ENCODE measurements at places on chromosomes 1 and 21.

GRCh38 chr1:198417039-198417438, 123.4 kb downstream of the ATP6V1G3 start:
- no peak for DNase-seq

DNA sequence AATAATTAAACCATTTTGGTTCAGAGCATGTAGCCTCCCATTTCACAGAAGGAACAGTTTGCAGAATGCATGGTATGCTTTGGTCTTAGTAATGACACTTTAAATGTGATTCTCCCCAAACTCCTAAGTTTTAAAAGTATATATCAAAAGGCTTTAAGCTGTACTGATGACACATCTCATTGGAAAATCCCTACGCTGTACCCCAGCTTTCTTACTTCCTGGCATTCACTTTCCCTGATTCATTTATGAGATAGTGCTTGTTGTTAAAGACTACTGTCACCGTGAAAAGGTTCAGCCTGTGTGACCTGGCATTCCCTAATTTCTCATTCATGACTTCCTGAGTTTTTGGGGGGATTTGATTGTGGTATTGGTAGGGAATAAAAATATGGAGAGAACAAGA, 53.4 kb downstream of the MPZL1 start:
- no peak for DNase-seq

DNA sequence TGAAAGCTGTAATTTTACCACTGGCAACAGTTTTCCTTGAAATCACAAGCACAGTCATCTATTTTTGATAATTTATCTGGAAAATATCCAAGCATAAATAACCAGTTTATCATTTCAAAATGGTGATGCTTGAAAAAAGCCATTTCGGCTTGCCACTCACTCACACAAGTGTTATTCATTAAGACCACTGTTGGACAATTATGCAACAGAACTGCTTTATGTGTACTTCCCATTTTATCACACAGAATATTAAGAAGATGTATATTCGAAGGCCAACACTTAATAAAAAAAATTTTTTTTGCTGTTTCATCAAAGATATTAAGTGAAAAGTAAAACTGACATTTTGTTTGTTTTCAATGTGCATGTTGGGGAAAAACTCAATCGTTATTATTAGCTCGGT, 62.3 kb downstream of the EIF4G3 start:
- DNase-seq, result no peak

- peak; percentile 61 for DNase-seq
Measured at GRCh38 chr1:53367503-53368313, 39.8 kb upstream of the LRP8 start.

GRCh38 chr1:184881941-184882913, 92.1 kb downstream of the NIBAN1 start:
- DNase-seq, result no peak

DNA sequence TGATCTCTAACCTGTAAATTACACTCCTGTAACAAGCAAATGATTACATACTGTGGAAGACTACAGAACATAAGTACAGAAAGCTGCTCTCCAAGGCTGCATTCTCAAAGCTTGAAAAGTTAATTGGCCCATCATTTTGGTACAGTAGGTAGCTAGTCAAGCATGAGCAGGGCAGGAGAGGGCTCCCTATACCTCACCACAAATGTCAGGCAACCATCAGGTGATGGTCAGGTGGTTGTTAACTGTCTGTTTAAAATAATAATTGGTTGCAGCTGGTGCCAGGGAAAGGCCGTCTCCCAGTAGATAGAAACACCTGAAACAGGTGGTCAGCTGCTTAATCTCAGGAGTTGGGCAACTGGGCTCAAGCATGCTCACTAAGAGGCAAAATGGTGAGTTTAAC, 13.1 kb upstream of the SLC1A7 start:
- DNase-seq, result no peak

DNA sequence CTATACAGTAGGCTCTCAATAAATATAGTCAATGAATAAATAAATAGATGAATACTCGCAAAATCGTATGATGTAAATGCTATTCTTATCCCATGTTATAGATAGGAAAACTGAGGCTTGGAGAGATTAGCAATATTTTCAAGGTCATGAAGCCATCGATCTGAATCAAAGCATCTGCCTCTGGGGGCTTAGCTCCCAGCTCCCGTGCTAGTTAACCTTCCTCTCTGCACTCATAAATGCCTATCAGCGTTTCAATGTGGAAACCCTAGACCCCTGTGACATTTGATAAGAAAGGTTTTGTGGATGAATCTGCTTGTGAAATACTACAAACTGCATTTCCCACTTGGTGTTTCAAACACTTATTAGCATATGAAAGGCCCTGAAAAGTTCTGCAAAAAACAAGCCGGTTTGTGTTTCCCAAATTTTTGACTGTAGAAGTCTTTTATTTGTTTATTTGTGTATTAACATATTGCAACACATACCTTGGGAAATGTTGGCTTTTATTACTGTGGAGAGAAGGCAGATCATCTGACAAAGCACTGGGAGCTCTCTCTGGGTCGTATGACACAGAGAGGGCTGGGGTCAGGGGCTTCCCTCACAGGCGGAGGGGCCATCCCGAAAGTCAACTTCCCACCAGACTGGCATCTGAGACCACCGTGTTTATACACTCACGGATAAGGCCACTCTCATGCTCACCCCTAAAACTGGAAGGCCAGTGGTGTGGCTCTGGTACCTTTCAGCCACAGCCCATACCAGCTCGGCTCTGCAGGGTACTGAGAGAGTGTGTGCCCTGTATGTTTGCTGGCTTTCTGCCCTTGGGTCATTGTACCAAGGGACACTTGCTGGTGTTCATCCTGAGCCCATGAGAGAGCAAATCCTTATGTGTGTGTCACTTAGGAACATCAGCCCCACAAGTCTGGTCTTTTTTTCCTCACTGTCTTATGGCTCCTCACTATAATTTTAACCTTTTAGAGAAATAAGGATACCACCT, 993 bp upstream of the PROK1 start:
- no peak for DNase-seq

DNA sequence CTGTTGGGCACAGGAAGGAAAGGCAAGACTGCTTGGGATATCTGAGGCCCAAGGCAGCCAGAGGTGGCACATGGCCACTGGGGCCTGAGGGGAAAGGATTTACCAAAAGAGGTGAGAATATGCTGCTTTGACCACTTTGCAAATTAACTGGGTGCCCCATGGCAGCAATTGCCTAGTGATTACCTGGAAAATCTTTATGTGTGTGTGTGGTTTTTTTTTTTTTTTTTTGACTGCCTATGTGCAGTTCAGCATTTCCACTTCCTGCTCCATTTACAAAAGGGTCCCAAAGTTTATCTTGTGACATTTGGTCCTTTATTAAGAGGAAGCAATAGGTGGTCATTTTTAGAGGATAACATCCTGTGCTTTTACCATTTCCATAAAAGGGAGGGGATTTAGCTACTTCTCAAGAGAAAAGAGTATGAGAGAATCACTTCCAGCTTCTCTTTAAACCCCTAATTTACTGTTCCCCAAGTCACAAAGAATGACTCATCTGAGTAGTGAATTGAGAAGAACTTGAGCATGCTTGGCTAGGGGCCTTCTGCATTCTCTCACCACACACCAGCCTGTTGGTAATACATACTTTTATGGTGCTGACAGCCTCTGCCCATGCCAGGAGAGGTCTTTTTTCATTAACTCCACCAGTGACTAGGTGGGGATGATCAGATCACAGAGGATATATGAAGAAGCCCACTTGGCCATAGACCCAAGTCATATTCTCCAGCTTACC, 52.1 kb downstream of the SYDE2 start:
- no peak for DNase-seq

GRCh38 chr1:11529330-11529729, 50.4 kb downstream of the DISP3 start:
- no peak for DNase-seq

DNA sequence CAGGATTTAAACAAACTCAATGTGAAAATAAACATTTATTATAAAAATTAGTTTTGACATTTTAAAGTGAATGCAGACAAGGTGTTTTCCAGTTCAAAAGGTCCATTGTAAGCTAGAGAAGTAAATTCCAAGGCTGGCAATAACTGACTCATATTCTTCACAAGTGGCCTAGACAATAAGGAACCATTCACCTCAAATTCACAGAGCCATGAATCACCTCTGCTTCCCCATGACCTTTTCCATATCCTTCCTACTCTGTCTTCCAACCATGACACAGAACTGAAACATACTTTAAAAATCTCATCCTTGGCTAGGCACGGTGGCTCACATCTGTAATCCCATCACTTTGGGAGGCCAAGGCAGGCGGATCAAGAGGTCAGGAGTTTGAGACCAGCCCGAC, 24.8 kb downstream of the F11R start:
- DNase-seq, result no peak

DNA sequence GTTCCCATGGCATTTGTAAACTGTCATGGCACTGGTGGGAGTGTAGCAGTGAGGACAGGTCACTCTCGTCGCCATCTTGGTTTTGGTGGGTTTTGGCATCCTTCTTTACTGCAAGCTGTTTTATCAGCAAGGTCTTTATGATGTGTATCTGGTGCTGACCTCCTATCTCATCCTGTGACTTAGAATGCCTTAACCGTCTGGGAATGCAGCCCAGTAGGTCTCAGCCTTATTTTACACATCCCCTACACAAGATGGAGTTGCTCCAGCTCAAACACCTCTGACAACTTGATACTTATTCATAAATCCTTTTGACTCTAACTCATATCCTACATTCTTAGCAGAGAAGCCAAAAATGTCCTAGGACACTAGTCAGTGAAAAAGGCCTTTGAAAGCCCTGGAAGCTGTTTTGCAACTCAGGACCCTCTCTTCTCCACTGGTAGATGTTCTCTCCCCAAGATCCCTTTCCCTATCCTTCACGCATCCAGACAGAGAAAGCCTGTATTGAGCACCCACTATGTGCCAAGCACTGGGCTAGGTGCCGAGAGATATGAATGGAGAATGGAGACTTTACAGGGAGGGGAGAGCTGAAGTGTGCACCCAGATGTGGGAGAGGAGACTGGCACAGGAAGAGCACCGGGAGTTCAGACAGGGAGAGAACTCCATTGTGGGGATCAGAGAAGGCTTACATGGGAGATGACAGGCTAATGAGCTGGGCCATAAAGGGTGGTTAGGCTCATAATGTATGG, 6.7 kb upstream of the CSRP1 start:
- no peak for DNase-seq

- DNase-seq, result no peak
Measured at GRCh38 chr1:171334024-171334640, 20.1 kb downstream of the FMO4 start.

GRCh38 chr1:208595745-208596144, 351.6 kb upstream of the PLXNA2 start:
- DNase-seq, result no peak

DNA sequence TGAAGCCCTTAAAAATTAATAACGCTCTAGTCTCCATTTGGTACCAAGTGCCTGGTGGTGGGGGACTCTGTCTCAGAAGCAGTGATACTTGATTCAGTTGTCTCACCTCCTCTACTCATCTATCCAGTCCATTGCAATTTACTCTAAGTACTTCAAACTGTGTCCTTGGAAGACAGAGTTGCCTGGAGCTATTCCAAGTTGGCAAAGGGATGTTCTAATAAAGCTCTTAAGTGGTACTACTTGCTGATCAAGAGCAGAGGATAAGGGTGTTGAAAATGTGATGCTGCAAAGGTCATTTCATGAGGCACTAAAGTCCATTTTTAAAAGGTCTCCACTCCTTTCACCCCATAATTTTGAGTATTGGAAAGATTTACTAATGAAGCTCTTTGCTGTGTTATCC, 142.2 kb downstream of the NFIA start:
- DNase-seq, result no peak

GRCh38 chr1:169586395-169587255, at the start of gene F5:
TSS of gene F5 (minus strand) at chr1:169586481. CDS start at chr1:169586386, 95 bp downstream.
- DNase-seq, result peak; percentile 82

GRCh38 chr1:159857889-159858288, 4.6 kb downstream of the VSIG8 start:
- DNase-seq, result no peak

DNA sequence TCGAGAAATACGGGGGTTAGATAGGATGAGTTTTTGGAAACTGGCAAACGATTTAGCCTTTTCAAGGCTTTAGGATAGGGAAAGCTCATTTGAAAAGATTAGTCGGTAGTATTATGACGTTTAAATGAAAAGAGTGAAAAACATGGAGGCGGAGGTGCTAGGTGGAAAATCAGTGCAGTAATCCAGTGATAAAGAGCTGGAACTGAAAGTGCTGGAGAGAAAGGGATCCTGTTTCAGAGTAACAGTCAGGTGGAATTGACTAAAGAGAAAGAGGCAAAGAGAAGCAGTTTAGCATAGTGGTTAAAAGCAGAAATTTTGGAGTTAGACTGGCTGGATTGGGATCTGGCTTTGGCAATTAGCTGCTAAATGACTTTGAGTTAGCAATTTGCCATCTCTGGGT, 945 bp downstream of the WDR3 start:
- DNase-seq, result no peak

- DNase-seq, result no peak
Measured at GRCh38 chr1:187763976-187764375, 935.2 kb downstream of the PLA2G4A start.

DNA sequence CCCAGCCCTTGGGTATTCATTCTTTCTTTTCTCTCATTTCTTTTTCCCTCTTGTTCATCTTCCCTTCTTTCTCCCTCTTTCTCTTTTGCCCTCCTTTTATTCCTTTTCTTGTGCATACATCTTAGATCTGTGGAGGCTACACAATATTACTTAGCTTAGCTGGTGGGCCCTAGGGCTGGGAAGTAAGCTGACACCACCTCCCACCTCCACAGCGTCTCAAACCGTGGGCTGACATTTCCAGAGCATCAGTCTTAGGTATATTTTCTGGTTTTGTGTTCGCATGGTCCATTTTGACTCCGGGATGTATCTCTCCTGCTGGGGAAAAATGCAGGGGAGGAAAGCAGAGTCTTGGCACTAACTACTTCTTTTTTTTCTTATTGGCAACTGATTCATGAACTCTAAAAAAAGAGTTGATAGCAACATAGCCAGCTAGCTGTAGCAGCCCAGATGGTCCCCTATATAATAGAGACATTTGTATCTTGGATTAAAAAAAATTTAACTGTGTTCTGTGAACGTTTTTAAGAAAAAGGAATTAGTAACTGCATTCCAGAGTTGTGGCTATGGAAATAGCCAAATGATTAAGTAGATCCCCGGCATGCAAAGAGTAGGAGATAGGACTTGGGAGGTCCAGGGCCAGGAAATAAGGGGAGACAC, 15.5 kb downstream of the CNIH3 start:
- no peak for DNase-seq

DNA sequence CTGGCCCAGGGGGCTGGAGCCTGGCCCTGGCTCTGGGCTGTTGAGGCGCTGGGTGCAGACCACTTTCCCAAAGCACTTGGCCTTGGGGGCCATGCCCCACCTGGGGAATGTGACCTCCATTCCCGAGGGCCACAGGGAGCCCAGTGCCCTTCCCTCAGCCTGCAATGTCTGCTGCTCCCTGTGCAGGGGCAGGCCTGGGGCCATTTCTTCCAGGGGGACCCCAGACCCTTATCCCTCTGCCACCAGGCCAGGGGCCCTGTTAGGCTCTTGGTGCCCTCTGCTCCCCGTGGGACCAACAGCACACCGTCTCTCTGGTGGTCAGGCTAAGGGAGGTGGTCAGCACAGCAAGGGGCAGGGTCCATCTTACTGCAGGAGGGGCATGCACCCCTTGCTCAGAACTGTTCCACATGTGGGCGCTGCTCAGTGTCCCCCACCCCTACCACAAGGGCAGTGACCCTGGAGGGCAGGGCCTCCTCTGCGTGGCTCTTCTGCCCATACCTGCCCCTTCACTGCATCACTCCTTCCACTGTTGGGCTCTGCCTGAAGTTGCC, 1.1 kb upstream of the TMEM52 start:
- DNase-seq, result no peak

GRCh38 chr1:94323311-94324177, 86.2 kb upstream of the ARHGAP29 start:
- no peak for DNase-seq

- DNase-seq, result no peak
Measured at GRCh38 chr1:58883888-58884482, 100.1 kb upstream of the JUN start.
